ENCODE measurements at places on chromosomes 6 and 20. TPM values are rescaled to one million over a fixed set of nuclear protein-coding genes. Genes with fewer than 3 reads are reported as not detected.

DNA sequence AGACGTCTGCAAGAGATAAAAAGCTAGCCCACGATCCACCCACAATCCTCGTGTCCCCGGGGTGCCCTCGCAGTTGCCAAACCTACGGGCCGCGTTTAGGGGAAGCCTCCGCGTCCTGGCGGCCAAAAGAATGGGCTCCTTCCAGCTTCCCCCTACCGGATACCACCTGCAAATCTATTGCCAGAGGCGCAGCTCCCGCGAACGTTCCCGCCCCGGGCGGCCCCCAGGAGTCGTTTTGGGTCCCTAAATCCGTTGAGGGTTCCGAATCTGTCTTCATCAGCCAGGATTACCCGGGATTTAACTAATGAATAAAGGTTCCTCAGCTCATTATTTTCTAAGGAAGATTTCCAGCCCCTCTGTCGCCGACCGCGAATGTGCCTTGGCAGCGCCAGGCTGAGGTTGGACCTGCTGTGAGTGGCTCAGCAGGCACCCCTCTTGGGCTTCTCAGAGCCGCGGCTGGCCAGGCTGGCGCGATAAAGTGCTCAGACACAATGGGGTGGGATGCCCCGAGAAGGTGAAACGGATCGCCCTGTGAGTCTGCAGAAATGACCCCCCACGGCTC, 2.8 kb upstream of the VSX1 start:
- DNase-seq, result no peak

The PBOV1 gene
- not detected for polyA plus RNA-seq

- no peak for DNase-seq
These were observed 26.2 kb downstream of the TMEM170B start for GRCh38 chr6:11563793-11564192.

- DNase-seq, result no peak
These were observed 657.2 kb downstream of the DHX35 start for GRCh38 chr20:39619271-39619785.

The C6orf141 gene
- polyA plus RNA-seq, result not detected

DNA sequence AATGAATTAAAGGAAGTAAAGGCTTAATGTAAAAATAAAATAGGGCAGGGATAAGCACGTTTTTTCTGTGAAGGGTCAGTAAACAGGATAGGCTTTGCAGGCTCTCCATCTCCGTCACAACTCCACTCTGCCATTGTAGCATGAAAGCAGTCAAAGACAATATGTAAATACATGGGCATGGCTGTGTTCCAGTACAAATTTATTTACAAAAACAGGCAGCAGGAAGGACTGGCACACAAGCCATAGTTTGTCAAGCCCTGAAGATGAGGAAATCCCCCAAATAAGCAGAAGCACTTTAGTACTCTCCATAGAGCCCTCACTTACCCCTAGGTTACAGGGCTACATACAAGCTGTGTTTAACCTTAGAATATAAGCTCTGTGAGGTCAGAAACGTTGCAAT, 8.9 kb upstream of the FBXO9 start:
- no peak for DNase-seq

GRCh38 chr6:156832231-156832647, 55.1 kb downstream of the ARID1B start:
- DNase-seq, result no peak

DNA sequence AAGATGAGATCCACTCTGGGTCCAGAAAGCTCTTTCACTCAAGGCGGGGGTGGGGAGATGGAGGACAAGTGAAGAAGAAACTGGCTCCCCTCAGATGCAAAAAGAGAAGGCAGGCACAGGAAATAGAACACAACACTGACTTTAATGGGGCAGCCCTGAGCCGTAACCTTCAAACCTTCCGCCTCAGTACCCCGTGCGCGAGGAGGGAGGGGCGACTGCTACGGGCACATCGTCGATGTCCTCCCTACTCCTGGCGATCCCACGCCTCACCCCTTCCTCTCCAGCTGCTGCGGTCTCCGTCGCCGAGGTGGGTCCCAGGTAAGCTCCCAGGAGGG, 3.9 kb downstream of the SPEF1 start:
- no peak for DNase-seq

GRCh38 chr6:169237496-169238134, 16.0 kb downstream of the THBS2 start:
- no peak for DNase-seq

GRCh38 chr20:17946572-17947473, 21.8 kb downstream of the SNX5 start:
- DNase-seq, result no peak

GRCh38 chr20:16205507-16205906, 367.7 kb downstream of the KIF16B start:
- no peak for DNase-seq

The AGER gene
- polyA plus RNA-seq, result 7.4 TPM

The EYA4 gene
- polyA plus RNA-seq, result 33.5 TPM

- no peak for DNase-seq
These were observed 164.7 kb upstream of the CHD6 start for GRCh38 chr20:41782730-41783406.

DNA sequence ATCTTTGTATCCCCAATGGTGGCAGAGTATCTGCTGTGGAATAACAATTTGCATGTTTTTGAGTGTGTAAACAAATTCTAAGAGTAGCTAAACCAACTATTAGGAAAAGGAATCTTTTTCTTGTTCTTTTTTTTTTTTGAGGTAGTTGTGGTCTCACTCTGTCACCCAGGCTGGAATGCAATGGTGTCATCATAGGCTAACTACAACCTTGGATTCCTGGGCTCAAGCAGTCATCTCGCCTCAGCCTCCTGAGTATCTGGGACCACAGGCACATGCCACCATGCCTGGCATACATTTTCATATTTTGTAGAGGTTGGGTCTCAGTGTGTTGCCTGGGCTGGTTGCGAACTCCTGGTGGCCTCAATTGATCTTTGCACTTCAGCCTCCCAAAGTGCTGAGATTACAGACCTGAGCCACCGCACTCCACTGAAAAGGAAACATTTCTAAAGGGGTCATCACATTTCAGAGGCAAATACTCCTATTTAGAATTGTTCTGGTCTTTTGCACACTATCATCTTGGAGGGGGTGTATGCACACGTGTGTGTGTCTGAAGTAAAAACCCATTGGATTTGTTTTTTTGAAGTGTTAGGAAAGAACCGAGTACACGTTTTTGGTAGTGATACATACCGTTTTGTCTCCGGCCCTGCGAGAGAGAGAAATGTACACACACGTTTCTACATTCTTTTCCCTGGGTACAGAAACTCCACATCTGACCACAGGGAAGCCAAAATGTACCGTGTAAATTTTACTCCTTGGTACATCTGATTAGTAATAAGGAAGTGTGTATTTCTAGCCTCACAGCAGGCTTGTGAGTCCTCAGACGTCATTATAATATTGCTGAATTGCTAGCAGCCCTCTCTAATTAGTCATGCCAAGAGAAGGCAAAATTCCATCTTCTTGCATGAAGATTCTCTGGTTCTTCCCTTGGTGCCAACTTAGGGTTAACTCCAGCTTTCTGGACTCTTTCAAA, 183.6 kb downstream of the JARID2 start:
- DNase-seq, result no peak

GRCh38 chr6:26031151-26031594, 56.1 kb upstream of the HFE start:
- no peak for DNase-seq

- no peak for DNase-seq
These were observed 10.2 kb downstream of the FAM135A start for GRCh38 chr6:70423189-70424134.

DNA sequence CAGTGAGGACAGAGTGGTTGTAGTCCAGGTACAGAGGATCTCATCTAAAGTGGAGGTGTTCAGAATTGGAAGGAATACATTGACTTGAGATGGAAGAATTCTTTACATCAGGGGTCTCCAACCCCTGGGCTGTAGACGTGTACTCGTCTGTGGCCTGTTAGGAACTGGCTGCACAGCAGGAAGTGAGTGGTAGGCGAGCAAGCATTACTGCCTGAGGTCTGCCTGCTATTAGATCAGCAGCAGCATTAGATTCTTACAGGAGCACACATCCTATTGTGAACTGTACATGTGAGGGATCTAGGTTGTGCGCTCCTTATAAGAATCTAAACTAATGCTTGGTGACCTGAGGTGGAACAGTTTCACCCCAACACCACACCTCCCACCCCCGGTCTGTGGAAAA, 121.1 kb downstream of the CDKAL1 start:
- no peak for DNase-seq

The SEMG1 gene
- not detected for polyA plus RNA-seq

The SLC17A3 gene
- 0.30 TPM for polyA plus RNA-seq

- DNase-seq, result no peak
These were observed 105.4 kb upstream of the ESR1 start for GRCh38 chr6:151701911-151702562.

GRCh38 chr20:47263465-47264084, 92.9 kb downstream of the ZMYND8 start:
- no peak for DNase-seq

The LY6G6D gene
- not detected for polyA plus RNA-seq

The HTR1E gene
- polyA plus RNA-seq, result not detected

DNA sequence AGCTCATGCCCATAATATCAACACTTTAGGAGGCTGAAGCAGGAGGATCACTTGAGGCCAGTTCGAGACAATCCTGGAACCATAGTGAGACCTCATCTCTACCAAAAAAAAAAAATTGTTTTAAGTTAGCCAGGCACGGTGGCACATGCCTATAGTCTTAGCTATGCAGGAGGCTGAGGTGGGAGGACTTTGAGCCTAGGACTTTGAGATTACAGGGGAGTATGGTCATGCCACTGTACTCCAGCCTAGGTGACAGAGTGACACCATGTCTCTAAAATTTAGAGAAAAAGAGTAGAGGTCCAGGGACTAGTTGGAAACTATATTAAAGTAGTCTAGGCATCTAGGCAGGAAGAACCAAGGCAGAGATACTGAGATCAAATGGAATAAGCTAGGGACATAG, 121.6 kb downstream of the SLC16A10 start:
- no peak for DNase-seq

DNA sequence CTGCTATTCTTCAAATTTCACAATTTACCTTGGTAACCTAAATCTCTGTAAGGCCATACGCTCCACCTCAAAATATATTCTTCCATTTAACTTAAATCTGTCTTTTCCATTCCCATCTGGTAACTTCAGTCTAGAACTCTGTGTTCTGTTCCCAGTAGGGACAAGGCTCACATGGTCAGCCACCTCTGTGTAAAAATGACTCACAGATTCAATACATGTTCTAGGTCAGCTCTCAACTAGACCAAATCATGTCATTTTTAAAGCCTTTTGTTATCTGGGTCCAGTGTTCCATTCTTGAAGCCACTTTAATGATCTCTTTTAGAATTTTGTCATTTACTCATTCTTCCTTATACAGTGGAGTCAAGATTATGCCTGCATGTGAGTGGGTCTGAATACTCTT, 315.6 kb upstream of the CITED2 start:
- DNase-seq, result no peak

GRCh38 chr6:35017411-35018181, 123.5 kb downstream of the TCP11 start:
- peak; percentile 58 for DNase-seq

The MYL9 gene
- 440 TPM for polyA plus RNA-seq

GRCh38 chr6:161498359-161498758, 224.5 kb upstream of the AGPAT4 start:
- no peak for DNase-seq

- DNase-seq, result no peak
These were observed 82.5 kb upstream of the TNFAIP3 start for GRCh38 chr6:137784583-137784982.

- peak; percentile 17 for DNase-seq
These were observed 81.0 kb upstream of the FAM8A1 start for GRCh38 chr6:17519120-17519519.

Data from muscle of arm (tissue), 14 donors.